A549 treated with Mapracorat at 1 μM for 4 hours (cell line): ENCODE measurements at places on chromosomes 12 and 14. TPM values are rescaled to one million over a fixed set of nuclear protein-coding genes. Genes with fewer than 3 reads are reported as not detected.

PLEKHG7 gene
- total RNA-seq: not detected in 5 replicates

TAS2R19 gene
- total RNA-seq: 0.19 TPM in 1 of 5 replicates, not detected in the others

SLCO1B1 gene
- 0.34 to 0.65 TPM (median 0.39 TPM) in 5 replicates for total RNA-seq

NKX2-8 gene
- total RNA-seq: 1.8 to 4.6 TPM (median 3.2 TPM) in 5 replicates

REP15 gene
- total RNA-seq: 0.22 to 0.39 TPM (median 0.32 TPM) in 4 of 5 replicates, not detected in the other

HIGD1C gene
- total RNA-seq: not detected in 5 replicates

DEGS2 gene
- 1.3 to 3.3 TPM (median 1.8 TPM) in 5 replicates for total RNA-seq

ARHGEF25 gene
- total RNA-seq: 4.4 to 5.9 TPM (median 5.3 TPM) in 5 replicates

ITGB7 gene
- 0.35 to 0.84 TPM (median 0.55 TPM) in 5 replicates for total RNA-seq

CFAP251 gene
- total RNA-seq: 0.96 to 1.7 TPM (median 1.5 TPM) in 5 replicates
